Endodermal cell (in vitro differentiated cells): ENCODE measurements at places on chromosomes 2 and 18. TPM values are rescaled to one million over a fixed set of nuclear protein-coding genes. Genes with fewer than 3 reads are reported as not detected.

The ADI1 gene
- 40.1 and 41.1 TPM in 2 replicates for total RNA-seq

DNA sequence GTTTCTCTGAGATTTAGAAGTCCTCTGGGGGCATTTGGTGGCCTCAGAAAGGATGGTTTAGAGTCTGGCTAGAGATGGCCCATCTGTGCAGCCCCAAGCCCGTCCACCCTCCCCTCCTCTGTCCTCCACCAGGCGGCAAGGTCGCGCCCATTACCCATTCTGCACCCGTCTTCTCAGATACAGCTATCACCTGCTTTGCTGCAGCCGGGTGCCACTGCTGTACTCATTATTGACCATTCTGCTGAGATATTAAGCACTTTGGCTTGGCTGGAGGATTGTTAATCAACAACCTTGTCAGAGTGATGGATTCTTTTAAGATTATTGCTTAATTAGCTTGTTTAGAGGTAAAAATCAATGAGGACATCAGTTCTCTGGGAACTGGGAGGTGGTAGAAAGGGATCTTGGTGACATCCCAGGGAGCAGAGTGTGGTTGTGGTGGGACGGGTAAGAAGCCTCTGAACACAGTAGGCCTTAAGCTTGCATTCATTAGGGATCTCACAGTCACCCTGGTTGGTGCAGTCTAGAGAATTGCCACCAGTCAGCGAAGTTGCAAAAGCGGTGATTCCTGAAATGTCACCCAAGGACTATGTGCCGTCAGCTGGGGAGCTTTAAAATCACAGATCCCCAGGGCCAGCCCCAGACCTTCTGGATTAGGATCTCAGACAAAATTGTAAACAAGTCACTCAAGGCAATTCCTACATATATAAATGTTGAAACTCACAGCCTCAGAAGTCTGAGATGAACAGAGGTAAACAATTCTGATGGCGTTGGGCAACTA is 90.9 kb downstream of the CAPN13 start:
- no peaks in the 10 kb centered on the region for H3K27me3 ChIP-seq
- no peaks in the 10 kb centered on the region for H3K36me3 ChIP-seq
- no peak overlapping the region for H3K27ac ChIP-seq
- no peak overlapping the region for H3K4me3 ChIP-seq

DNA sequence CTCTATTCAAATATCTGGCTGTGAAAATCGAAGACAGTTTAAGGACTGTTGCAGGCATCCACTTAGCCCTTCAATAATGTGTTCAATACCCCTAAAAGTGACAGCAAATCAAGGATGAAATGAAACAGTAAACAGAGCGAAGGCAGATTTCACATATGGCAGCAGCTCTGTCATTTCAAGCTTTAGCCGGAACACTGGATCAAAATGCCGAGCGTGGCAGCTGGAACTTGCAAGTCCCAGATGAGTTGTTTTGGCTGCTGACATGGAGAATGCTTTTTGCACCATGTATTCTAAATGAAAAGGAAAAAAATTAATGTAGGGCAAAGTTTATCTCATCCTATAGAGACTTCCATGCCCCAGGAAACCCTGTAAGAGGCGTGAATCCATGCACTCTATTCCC is 18.0 kb downstream of the LRRC30 start:
- no peaks in the 10 kb centered on the region for H3K4me1 ChIP-seq
- DNase-seq: no peak
- no peak overlapping the region for H3K4me3 ChIP-seq
- H3K36me3 ChIP-seq: no peaks in the 10 kb centered on the region

- no peak overlapping the region for H3K27ac ChIP-seq
- no peaks in the 10 kb centered on the region for H3K27me3 ChIP-seq
- H3K36me3 ChIP-seq: no peaks in the 10 kb centered on the region
- DNase-seq: no peak
- no peaks in the 10 kb centered on the region for H3K4me1 ChIP-seq
Observed at GRCh38 chr2:82508702-82509101, 1950.4 kb downstream of the SUCLG1 start.

- H3K36me3 ChIP-seq: no peaks in the 10 kb centered on the region
- peak; percentile 48 for DNase-seq
- H3K27me3 ChIP-seq: peaks cover 4% of the 10 kb centered on the region
Observed at GRCh38 chr2:130391872-130392670, 36.2 kb downstream of the PTPN18 start.

GRCh38 chr2:215654148-215654819 is 218.4 kb upstream of the FN1 start:
- H3K27ac ChIP-seq: no peak overlapping the region
- no peak overlapping the region for H3K4me3 ChIP-seq
- no peak for DNase-seq
- no peaks in the 10 kb centered on the region for H3K36me3 ChIP-seq
- no peaks in the 10 kb centered on the region for H3K4me1 ChIP-seq
- H3K27me3 ChIP-seq: no peaks in the 10 kb centered on the region

GRCh38 chr18:80176334-80177073 is 67.4 kb downstream of the ADNP2 start:
- no peaks in the 10 kb centered on the region for H3K36me3 ChIP-seq
- H3K27ac ChIP-seq: peak overlapping the region; percentile 24
- no peak for DNase-seq
- H3K4me3 ChIP-seq: no peak overlapping the region
- no peaks in the 10 kb centered on the region for H3K4me1 ChIP-seq
